ENCODE measurements at places on chromosomes 16 and 17.

GRCh38 chr17:8053600-8053999 is 14.7 kb downstream of the ALOX15B start:
- DNase-seq: no peak

- peak; percentile 39 for DNase-seq
Observed at GRCh38 chr17:28878981-28879380, 18.6 kb downstream of the FLOT2 start.

DNA sequence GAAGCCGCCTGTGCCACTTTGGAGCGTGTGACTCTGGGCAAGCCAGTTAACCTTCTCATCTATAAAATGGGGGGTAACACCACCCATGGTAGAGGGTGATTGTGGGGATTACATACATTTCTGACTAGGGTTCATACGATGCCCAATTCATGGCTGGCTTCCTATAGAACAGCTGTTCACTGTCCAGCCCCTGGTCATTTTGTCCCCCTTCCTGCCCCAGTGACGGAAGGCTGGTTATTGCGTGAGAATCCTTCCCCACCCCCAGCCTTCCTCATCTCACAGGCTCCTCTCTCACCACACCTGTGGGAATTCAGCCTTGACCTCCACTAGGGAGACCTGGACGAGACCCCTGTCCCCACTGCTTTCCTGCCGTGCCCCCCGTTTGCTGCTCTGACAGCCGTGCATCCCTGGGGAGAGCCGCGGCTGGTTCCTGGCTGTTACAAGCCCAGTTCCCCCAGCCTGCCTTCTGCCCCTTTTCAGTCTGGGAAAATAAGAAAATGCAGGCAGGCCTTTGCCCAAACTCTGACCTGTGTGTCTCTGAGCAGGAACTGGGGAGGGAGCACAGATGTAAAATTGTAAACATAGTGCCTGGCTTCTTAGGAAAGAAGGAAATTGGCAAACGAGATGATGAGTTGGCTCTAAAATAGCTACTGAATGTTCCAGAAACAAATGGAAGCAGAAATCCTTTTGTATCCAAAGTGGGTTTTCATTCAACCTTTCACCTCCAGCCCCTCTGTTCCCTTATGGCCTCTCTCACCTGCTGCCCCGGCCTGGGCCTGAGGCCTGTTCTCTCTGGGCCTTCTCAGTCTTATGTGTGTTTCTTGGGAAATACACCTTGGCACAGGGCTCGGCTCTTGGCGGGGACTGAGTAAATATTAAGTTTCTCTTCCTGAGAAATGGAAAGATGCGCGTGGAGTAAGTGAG is 67.3 kb downstream of the OR1D5 start:
- no peak for DNase-seq

DNA sequence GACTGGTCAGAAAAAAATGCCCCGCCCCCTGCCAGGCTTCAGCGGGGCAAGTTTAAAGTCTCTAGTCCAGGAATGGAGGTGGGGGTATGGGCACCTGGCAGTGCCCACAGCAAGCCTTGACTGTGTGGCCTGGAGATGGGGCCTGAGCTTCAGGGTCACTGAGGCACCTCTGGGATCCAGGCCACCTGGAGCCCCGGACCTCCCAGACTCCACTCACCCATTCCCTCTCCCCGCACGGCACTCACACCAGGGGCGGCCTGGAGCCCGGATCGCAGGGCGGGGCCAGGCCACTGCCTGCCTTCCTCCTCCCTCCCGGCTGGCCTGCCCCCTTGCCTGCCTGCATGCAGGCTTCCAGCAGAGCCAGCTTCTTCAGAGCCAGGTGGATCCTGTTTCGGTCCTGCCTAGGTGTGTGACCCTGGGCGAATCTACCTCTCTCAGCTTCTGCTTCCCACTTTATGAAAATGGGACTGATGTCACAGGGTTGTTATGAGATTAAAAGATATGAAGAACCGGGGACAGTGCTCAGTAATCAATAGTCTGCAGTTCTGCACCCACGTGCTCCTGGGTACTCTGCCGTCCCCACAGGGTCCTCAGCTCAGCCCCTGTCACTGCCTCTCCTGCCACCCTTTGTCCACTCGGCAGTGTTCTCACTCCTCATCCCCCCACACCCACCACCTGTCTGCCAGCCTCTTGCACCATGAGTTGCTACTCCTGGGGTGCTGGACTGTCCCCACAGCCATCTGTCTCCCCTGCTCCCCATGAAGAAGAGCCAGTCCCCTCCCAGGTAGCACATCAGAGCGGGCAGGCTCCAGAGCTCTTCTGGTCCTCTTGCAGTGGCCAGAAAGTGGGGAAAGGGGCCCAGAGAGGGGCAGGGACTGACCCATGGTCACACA is 1.2 kb upstream of the TCAP start:
- no peak for DNase-seq

GRCh38 chr16:67187175-67187890 is 2.6 kb downstream of the EXOC3L1 start:
- no peak for DNase-seq

GRCh38 chr16:72099377-72099818 is 5.8 kb downstream of the DHX38 start:
- peak; percentile 31 for DNase-seq

DNA sequence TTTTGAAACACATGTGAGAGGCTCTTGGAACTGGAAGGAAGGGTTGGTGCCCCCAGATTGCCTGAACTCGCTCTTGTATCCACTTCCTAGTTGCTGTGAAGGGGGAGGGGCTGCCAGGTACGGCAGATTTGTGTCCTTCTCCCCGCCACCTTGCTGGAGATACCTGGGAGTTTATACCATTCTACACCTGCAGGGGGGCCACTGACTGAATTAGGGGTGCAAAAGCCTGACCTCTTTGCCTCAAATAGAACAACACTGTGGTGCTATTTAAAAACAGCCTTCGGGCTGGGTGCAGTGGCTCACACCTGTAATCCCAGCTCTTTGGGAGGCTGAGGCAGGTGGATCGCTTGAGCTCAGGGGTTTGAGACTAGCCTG is 35.1 kb upstream of the IL34 start:
- DNase-seq: no peak

DNA sequence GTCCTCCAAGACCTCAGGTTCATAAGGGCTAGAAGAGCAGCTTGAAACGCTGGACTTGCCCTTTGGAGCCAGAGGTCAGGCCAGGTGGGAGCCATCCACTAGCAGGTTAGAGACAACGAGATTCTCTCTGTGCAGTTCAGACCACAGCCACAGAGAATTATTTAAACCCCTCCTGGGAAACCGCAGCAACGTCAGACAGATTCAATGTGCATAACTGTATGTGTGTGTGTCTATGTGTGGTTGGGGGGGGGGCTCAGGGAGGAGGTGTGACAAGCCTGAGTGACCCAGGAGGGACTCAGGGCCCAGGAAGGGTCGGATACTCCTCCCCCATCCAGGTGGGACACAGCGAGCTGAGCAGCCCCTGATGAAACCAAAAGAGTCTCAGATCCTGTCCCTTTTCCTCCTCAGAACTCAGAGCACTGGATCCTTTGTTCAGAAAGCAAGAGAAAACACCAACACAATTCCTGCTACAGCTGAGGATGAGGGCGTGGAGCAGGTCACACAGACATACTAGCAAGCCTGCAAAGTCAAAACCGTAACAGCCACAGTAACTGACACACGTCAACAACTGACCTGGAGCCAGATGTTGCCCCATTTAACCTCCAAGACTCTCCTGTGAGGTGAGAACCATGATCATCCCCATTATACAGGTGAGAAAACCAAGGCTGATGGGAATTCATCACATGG is 66.8 kb downstream of the XYLT1 start:
- DNase-seq: no peak

GRCh38 chr16:47528431-47528830 is 67.3 kb downstream of the PHKB start:
- no peak for DNase-seq

- no peak for DNase-seq
Observed at GRCh38 chr17:39170109-39170508, 4.1 kb upstream of the ARL5C start.

- DNase-seq: no peak
Observed at GRCh38 chr17:39661744-39662541, 3.2 kb upstream of the TCAP start.

- DNase-seq: no peak
Observed at GRCh38 chr17:633641-634101, 81.0 kb downstream of the VPS53 start.

- no peak for DNase-seq
Observed at GRCh38 chr16:71648921-71649320, 22.9 kb downstream of the MARVELD3 start.

- no peak for DNase-seq
Observed at GRCh38 chr17:1413281-1413791, 13.3 kb upstream of the YWHAE start.

GRCh38 chr16:24771132-24771778 is 41.8 kb downstream of the TNRC6A start:
- no peak for DNase-seq

DNA sequence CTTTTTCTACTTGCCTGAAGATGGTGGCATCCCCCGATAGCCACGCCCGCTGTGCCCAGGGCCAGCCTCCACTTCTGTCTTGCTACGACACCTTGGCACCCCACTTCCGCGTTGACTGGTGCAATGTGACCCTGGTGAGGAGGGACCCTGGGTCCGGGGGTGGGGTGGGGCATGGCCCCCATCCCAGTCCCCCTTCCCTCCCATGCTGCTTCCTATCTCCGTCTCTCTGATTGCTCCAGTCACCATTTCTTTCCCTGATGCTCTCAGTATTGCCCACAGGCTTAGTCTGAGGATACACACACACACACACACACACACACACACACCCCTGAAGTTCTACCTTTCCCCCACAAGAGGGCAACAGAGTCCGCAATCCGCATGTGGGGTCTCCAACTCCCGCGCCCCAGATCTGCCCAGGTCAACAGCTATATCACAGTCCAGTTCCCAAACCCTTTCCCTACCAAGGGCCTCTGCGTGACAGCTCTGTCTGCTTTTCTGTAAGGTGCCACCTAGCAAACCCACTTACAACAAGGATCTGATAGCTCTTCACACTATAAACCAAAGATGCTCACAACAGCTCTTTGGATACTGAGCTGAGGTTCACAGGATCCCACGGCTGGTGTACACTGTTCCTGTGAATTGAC is 3.4 kb downstream of the SGCA start:
- DNase-seq: no peak

GRCh38 chr16:59573528-59574271 is 839.6 kb upstream of the GOT2 start:
- no peak for DNase-seq

GRCh38 chr16:84268291-84269040 is 26.2 kb upstream of the WFDC1 start:
- DNase-seq: no peak

GRCh38 chr17:69406941-69407340 is 7.6 kb upstream of the MAP2K6 start:
- no peak for DNase-seq

GRCh38 chr17:49747632-49748031 is 16.3 kb downstream of the FAM117A start:
- no peak for DNase-seq

DNA sequence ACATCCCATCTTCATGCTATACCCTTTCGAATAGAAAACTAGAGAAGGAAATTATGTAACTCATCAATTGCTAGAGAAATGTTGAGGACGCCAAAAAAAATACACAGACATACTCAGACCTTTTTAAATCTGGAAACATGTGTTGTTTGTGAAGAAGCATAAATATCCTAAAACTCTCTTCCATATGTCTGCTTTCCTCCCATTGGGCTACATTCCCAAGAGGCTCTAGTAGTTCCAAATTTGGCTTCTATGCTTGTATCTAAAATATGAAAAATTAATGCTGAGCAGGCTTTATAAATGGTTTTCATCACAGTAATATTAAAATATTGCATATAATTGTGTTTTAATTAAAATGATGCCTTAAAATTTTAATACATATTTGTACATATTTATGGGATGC is 297.9 kb upstream of the PSMD7 start:
- no peak for DNase-seq

DNA sequence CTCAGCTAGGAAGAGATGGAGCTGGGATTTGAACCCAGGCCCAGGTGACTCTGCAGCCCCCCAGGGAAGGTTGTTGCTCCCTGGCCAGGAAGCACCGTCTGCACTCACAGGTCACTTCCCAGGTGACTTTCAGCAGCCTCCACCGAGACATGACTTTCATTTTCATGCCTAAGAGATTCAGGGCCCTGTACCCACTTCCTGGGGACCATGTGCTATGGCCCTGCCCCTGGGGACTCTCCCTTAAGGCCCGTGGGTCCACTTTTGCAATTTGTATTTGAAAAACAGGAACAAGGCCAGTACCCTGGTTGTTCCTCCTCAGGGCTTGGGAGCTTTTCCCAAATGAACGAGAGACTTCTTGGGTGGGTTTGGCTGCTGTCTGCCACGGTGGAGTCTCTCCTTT is 191.0 kb downstream of the IRF8 start:
- DNase-seq: no peak

- no peak for DNase-seq
Observed at GRCh38 chr16:56593573-56594291, 4.4 kb downstream of the MT3 start.

- no peak for DNase-seq
Observed at GRCh38 chr16:31148896-31149295, 970 bp downstream of the PRSS36 start.

DNA sequence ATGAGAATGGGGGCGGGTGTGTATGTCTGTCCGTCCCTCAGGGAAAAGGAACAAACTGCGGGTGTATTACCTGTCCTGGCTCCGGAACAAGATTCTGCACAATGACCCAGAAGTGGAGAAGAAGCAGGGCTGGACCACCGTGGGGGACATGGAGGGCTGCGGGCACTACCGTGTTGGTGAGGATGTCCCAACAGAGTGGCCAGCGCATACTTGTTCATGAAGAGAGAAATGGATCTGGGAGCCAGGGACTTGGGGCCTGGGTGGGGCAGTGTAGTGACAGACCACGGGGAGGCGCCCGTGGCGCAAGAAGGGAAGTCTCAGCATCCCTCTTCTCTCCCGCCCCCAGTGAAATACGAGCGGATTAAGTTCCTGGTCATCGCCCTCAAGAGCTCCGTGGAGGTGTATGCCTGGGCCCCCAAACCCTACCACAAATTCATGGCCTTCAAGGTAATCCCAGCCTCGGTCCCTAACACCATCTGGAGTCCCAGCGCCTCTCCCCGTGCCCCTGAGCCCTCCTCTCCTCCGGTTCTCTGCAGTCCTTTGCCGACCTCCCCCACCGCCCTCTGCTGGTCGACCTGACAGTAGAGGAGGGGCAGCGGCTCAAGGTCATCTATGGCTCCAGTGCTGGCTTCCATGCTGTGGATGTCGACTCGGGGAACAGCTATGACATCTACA is 3.5 kb upstream of the C17orf107 start:
- DNase-seq: no peak

- DNase-seq: no peak
Observed at GRCh38 chr17:45081047-45081703, 20.1 kb downstream of the NMT1 start.

GRCh38 chr16:61432421-61432820 is 603.8 kb downstream of the CDH8 start:
- no peak for DNase-seq

GRCh38 chr16:13552960-13553257 is 367.0 kb upstream of the ERCC4 start:
- no peak for DNase-seq

- no peak for DNase-seq
Observed at GRCh38 chr17:68762911-68763310, 161.7 kb upstream of the FAM20A start.

DNA sequence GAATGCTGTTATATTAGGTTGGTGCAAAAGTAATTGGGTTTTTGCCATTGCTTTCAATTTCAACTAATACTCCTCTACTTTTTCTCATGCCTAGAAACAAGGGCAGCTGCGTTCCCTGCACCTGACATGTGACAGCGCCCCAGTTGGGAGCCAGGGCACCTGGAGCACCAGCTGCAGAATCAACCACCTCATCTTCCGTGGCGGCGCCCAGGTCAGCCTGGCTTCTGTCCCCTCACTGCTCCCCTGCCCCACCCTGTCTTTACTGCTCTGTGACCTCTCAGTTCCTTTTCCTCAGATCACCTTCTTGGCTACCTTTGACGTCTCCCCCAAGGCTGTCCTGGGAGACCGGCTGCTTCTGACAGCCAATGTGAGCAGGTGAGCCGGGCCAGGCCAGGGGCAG is 16.4 kb upstream of the ITGAD start:
- no peak for DNase-seq
